Neural crest cell (in vitro differentiated cells): ENCODE measurements at places on chromosomes 2 and 18. TPM values are rescaled to one million over a fixed set of nuclear protein-coding genes. Genes with fewer than 3 reads are reported as not detected.

DNA sequence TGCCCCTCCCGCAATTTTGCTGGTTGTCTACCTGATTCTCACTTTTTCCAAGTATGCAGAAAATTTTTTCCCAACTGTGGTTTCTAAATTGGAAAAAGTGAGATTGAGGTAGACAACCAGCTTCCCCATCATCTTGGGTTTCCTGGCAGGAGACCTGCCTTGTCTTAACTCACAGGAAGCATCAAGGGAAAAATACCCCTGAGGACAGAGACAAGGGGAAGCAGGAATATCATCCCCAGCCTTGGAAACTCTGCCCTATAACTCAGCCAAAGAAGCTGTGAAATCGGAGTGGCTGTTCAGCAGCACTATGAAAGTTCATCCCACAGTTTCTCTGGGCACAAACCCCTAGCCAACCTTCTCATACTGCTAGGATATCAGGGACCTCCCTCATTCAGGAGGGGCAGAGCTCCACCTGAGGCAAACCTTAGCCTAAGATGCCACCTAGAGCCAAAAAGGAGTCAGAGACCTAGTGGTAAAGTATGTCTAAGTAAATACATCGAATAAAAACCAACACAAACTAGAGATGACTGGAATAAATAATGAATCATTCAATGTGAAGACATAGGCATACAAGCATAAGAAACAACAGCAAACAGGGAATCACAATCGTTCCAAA is 68.2 kb downstream of the ZSWIM2 start:
- DNase-seq, result no peak
- H3K36me3 ChIP-seq, result peaks cover 11% of the 10 kb centered on the region
- no peaks in the 10 kb centered on the region for H3K4me1 ChIP-seq
- H3K4me3 ChIP-seq, result no peak overlapping the region
- H3K27me3 ChIP-seq, result no peaks in the 10 kb centered on the region

GRCh38 chr2:137173463-137173862 is 408.1 kb downstream of the THSD7B start:
- no peaks in the 10 kb centered on the region for H3K4me1 ChIP-seq
- no peak overlapping the region for H3K27ac ChIP-seq
- H3K36me3 ChIP-seq, result no peaks in the 10 kb centered on the region
- DNase-seq, result no peak

- no peak overlapping the region for H3K4me3 ChIP-seq
- H3K4me1 ChIP-seq, result peaks cover 10% of the 10 kb centered on the region
- H3K27ac ChIP-seq, result no peak overlapping the region
These were observed 18.2 kb upstream of the DUSP2 start for GRCh38 chr2:96163415-96163767.

- no peaks in the 10 kb centered on the region for H3K36me3 ChIP-seq
- H3K4me1 ChIP-seq, result peaks cover 11% of the 10 kb centered on the region
- H3K27ac ChIP-seq, result no peak overlapping the region
- DNase-seq, result no peak
- no peak overlapping the region for H3K4me3 ChIP-seq
- H3K27me3 ChIP-seq, result no peaks in the 10 kb centered on the region
These were observed 24.8 kb upstream of the STK39 start for GRCh38 chr2:168272225-168272624.

DNA sequence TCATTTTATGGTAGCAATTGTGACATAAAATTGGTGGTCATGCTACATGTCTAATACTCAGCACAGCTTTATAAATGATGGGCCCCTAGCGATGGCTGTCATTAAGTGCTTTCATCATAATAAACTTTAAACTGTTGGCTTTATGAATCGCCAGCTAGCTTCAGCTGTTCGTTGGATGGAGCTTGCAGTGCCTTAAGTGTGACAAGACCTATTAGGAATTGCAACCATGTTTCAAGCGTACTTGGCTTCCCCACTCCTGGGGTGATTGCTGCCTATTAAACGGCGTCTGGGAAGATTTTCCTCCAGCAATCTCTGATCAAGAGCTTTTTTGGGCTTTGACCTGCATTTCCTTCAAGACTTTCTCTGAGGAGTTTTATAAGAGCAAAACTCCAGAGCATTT is 164.5 kb upstream of the SIX3 start:
- no peak overlapping the region for H3K4me3 ChIP-seq
- H3K27me3 ChIP-seq, result peaks cover 89% of the 10 kb centered on the region
- H3K27ac ChIP-seq, result no peak overlapping the region

GRCh38 chr2:4533806-4534205 is 830.4 kb downstream of the DCDC2C start:
- peaks cover 8% of the 10 kb centered on the region for H3K4me1 ChIP-seq
- no peak overlapping the region for H3K27ac ChIP-seq
- H3K27me3 ChIP-seq, result no peaks in the 10 kb centered on the region
- H3K36me3 ChIP-seq, result no peaks in the 10 kb centered on the region
- H3K4me3 ChIP-seq, result no peak overlapping the region

DNA sequence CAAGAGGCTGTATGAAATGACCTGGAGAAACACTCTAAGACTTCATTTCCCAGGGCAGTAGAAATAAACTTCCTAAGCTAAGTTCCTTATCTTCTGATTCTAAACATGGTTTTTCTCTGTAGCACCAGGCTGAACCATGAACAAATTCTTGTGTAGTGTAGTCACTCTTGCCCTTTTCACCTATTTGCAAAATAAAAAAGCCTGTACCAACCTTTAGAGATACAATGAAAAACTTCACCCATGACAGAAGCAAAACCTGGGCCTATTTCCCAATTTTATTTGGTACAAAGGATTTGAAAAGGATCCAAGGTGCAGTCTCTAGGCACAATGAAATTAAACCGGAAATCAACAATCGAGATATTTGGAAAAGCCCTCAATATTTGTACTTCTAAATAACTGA is 43.6 kb downstream of the POLR1A start:
- H3K27me3 ChIP-seq, result no peaks in the 10 kb centered on the region
- no peak for DNase-seq
- no peak overlapping the region for H3K27ac ChIP-seq
- H3K4me1 ChIP-seq, result no peaks in the 10 kb centered on the region
- peaks cover 52% of the 10 kb centered on the region for H3K36me3 ChIP-seq

- H3K36me3 ChIP-seq, result peaks cover 3% of the 10 kb centered on the region
- peaks cover 53% of the 10 kb centered on the region for H3K4me1 ChIP-seq
- no peaks in the 10 kb centered on the region for H3K27me3 ChIP-seq
- H3K4me3 ChIP-seq, result no peak overlapping the region
These were observed 54.7 kb downstream of the BCL2 start for GRCh38 chr18:63264871-63265270.

GRCh38 chr18:43661570-43661969 is 384.3 kb upstream of the SYT4 start:
- no peak overlapping the region for H3K4me3 ChIP-seq
- H3K27ac ChIP-seq, result no peak overlapping the region
- no peaks in the 10 kb centered on the region for H3K27me3 ChIP-seq
- peaks cover 4% of the 10 kb centered on the region for H3K4me1 ChIP-seq

GRCh38 chr2:165837122-165837521 is 43.1 kb upstream of the GALNT3 start:
- no peak overlapping the region for H3K4me3 ChIP-seq
- no peak overlapping the region for H3K27ac ChIP-seq
- peaks cover 11% of the 10 kb centered on the region for H3K36me3 ChIP-seq
- H3K27me3 ChIP-seq, result no peaks in the 10 kb centered on the region

DNA sequence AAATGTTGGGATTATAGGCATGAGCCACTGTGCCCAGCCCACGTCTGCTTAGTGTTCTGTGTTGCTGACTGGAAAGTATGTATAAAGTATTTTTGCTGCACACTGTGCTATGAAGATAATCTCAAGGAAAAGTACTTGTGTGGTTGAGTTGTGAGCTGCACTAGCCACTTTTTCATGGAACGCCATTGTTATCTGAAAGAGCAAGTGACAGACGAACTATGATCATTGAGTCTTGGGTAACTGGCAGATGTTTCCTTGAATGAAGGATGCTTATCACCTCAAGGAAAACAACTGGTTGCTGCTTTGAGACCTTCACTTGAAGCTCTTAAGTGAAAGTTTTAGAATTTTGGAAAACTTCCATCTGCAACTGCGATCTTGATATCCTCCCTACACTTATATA is 82.2 kb upstream of the KCTD1 start:
- peaks cover 12% of the 10 kb centered on the region for H3K36me3 ChIP-seq
- no peaks in the 10 kb centered on the region for H3K4me1 ChIP-seq
- no peak for DNase-seq
- no peak overlapping the region for H3K4me3 ChIP-seq
- H3K27ac ChIP-seq, result no peak overlapping the region
- no peaks in the 10 kb centered on the region for H3K27me3 ChIP-seq

DNA sequence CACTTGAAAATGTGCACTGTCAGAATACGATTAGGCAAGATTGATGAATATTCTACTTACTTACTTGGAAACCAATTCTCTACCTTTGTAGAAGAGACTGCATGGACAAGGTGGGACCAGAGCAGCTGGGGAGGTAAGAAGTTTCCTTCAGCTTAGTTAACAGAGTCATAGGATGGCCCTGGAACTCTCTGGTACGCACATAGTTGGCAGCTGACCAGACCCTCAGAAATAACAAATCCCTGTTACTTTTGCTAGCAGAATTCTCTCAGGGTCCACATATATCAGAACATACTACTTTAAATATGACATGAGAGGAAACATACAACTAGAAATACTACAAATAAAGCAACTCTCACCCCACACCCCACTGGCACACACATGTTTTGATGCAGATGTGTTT is 24.8 kb upstream of the STAT1 start:
- no peaks in the 10 kb centered on the region for H3K36me3 ChIP-seq
- peaks cover 3% of the 10 kb centered on the region for H3K4me1 ChIP-seq
- H3K27me3 ChIP-seq, result no peaks in the 10 kb centered on the region
- no peak overlapping the region for H3K27ac ChIP-seq

- no peak for DNase-seq
- no peak overlapping the region for H3K27ac ChIP-seq
- no peaks in the 10 kb centered on the region for H3K27me3 ChIP-seq
These were observed 31.5 kb downstream of the MRO start for GRCh38 chr18:50788284-50788683.

GRCh38 chr18:59264121-59264571 is 9.1 kb downstream of the RAX start:
- H3K27ac ChIP-seq, result no peak overlapping the region
- H3K27me3 ChIP-seq, result peaks cover 99% of the 10 kb centered on the region
- no peak overlapping the region for H3K4me3 ChIP-seq
- no peak for DNase-seq

DNA sequence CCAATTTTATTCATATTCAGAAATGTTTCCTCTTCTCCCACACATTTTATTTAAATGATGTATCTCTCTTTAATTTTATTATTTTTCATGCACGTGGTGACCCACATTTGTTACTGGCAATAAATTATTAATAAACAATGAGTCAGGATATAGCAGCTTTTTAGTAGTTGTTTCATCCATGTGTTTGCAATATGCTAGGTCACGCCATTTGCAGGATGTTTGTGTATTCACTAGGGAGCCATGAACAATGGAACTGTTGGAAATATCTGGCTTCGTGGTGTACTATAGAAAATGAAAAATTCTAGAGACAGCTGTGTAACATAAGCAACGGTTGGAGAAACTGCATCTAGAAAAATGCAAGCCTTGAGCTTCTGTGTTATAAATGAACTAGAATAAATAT is 176.0 kb upstream of the COL3A1 start:
- no peak for DNase-seq
- H3K27me3 ChIP-seq, result no peaks in the 10 kb centered on the region
- no peaks in the 10 kb centered on the region for H3K4me1 ChIP-seq
- H3K27ac ChIP-seq, result no peak overlapping the region
- H3K36me3 ChIP-seq, result no peaks in the 10 kb centered on the region

SP110 gene
- total RNA-seq, result 5.3 and 5.6 TPM in 2 replicates

TGFBRAP1 gene
- 19.6 and 23.8 TPM in 2 replicates for total RNA-seq

MROH2A gene
- total RNA-seq, result not detected in 2 replicates

TCF23 gene
- total RNA-seq, result not detected in 2 replicates

KIF3C gene
- 50.9 and 56.2 TPM in 2 replicates for total RNA-seq

ABCG8 gene
- total RNA-seq, result not detected in 2 replicates

COX5B gene
- 142 TPM in 2 replicates for total RNA-seq
